ENCODE measurements at places on chromosomes 4 and X.

GRCh38 chrX:11399489-11400094, 106.4 kb downstream of the AMELX start:
- DNase-seq, result no peak

GRCh38 chr4:42642845-42643615, 13.9 kb downstream of the ATP8A1 start:
- DNase-seq, result no peak

DNA sequence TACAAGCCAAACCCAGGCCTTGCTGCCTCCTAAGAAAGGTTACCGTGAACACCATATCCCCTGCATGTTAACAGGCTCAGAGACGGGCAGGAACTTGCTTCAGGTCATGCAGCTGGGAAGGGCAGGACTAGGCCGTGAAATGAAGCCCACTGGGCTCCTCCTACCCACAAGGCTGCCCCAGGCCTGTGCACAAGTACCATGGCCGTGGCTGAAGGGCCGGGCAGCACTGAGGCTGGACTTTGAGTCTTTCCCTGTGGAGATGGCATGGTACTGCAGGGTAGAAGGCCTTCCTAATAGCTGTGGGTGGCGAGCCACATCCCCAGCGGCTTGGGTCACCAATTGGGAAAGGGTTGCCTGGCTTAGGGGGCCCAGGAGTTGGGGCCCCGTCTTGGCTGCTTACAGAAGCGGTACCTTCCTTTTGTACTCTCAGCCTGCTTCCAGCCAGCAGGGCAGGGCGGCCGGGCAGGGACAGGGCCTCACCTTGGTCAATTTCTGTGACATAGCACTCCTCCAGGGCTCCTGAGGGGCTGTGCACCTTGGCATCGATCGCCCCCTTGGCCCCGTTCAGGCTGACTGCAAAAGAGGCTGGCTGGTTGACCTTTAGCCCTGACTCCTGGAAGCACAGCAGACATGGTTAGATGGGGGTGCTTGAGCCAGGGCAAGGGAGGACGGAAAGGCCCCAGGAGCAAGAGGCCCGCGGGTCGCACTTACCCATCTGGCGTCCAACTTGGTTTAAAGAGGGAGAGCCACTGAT, 23.8 kb downstream of the FLNA start:
- DNase-seq, result no peak

DNA sequence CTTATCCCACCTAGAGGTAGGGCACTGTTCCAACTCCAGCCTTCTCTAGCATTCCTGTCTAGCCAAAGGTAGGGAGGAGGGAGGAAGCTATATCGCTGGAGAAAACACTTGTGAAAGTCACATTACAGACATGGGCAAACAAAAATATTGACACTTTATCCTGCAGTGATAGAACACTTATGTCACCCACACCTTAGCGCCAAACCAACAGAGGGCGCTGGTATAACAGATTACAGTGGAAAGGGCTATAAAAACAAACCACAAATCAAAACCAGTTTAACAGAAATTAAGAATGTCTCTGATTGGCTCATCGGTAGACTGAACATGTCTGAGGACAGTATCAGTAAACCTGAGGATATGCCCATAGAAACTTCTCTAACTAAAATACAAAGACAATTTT, 451.3 kb downstream of the TLL1 start:
- peak; percentile 11 for DNase-seq

GRCh38 chr4:66636349-66636748, 909.0 kb downstream of the CENPC start:
- no peak for DNase-seq

DNA sequence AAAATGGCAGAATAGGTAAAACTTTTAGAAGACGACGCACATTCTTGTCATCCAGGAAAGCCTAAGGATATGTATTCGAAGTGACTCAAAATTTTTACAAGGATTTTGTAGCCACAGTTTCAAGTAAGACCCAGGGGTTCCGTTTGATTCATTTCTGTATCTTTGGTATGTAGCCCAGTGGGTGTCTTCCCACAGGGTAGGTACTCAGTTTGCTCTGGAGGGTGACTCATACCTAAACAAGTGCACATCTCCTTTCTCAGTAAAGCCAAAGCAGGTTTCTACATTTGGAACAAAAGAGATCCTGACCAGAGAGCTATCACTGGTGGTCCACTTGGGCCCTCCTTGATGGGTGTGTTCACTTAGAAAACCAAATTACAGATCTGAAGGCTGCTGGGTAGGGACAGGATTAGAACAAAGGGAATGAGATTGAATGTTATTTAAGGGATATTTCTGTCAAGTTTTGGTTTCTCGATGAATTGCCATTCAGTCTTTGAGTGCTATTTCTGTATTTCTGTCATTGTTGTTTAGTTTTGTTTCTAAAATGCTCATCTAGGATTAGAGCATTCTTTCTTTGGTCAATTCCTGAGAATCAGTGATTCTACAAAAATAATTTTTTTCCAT, 56.1 kb downstream of the PLS3 start:
- no peak for DNase-seq
